NCI-H460 (cell line): ENCODE measurements at places on chromosomes 1 and 21. TPM values are rescaled to one million over a fixed set of nuclear protein-coding genes. Genes with fewer than 3 reads are reported as not detected.

DNA sequence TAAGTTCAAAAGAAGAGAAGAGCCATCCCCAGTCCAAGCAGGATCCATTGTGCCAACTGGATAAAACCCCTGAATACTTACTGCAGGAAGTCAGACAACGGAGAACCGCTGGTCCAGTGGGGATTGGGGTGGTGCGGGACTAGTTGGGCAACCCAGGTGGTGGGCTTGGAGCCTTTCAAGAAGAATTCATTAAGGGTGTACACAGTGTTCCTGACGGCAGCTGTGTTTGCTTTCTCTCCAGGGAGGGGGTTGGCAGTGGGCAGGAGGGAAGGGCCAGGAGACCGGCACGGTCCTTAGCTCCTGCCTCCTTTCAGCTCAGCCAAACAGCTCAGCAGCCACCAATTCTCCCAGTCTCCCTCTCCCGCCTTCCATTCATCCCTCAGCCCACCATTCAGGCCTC lies 7.1 kb upstream of the CDK18 start:
- DNase-seq = no peak

DNA sequence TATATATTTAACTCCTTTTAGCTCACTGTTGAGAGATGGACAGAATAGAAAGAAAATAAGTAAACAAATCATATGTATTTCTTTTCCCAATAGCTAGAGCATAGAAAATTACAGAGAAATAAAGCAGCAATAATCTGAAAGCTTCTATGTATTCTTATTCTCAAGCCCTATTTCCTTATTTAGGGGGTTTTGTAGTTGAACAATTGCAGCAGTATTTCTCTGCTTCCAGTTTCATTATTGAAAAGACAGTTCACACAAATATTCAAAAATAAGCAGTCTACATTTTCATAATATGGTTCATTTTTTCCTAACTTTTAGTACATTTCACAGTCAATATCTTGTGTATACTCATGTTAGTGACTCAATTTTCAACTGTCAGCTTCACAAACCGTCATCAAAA lies 638.2 kb downstream of the MRPL39 start:
- no peak for DNase-seq

DNA sequence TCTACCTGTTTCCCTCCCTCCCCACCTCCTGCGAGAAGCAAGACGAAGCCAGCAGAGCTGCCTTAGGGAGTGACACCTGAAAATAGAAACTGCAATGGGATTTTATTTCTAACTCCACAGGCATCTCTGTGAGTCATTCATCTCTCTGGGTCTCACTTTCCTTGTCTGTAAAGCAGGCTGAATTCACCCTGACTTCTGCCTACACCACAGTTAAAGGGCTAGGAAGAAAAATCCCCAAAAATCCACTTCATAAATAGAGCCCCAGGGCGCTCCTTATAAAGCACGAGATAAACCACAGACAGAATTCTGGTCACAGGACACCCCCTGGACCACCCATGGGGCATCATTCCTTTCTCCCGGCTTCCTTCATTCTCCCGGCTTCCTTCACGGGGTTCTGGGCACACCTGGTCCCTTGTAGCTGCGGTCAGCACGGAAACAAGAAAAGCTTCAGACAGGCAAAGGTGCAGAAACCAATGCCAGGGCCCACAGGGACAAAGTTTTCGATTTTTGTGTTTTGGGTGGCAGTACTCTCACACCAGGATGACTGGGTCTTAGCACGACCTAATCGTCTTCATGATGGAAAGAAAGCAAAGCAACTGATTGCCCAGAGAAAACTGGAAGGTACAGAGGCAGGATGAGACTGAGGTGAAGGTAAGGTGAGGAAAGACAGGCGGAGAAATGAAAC lies 2.8 kb upstream of the H6PD start:
- no peak for DNase-seq

DNA sequence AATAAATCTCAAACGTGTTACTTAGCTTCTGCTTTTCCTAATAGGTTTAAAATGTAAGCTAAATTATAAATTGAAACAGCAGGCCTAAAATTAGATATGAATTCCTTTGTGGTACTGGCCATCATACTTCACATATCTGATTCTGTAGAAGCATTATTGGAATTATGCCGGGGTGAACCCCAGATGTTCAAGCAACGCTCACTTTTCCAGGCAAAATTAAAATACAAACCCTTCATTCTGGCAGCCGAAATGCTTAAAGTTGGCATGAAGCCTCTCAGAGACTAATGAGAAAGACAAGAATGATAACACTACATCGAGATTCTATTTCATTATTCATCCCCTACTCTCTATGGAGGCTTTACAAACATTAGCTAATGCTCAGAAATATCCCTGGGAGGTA lies 1352.7 kb upstream of the ADGRL2 start:
- no peak for DNase-seq

GRCh38 chr1:159010391-159010790 lies 684 bp downstream of the IFI16 start:
- no peak for DNase-seq

DNA sequence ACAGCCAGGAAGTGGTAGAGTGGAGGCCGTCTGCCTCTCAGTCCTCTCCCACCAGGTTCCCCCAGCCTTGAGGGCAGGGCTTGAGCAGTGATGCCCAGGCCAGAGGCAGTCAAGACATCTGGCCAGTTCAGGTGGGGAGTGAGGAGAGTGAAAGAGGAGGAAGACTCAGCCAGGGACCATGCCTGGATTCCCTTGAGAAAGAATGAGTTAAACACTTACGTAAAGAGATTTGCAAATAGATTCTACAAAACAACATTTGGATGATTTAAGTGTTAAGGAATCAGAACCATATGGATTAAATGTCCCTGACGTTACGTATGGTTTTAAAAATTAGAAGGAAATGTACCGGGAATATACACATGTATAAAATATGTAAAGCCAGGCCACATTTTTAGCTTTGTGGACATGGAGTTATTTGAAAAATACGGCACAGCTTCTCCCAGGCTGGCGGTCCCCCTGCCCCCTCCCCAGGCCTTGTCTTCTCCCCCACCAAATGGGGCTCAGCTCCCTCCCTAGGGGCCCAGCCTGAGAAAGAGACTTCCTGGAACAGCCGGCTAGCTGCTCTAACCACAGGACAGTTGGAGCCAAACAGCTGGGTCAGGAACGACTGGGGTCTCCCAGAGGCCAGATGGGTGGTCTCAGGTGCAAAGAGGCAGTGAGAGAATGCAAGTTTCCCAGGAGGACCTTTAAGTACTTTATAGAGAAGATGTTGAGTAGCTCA lies 188.3 kb upstream of the EDN2 start:
- no peak for DNase-seq

DNA sequence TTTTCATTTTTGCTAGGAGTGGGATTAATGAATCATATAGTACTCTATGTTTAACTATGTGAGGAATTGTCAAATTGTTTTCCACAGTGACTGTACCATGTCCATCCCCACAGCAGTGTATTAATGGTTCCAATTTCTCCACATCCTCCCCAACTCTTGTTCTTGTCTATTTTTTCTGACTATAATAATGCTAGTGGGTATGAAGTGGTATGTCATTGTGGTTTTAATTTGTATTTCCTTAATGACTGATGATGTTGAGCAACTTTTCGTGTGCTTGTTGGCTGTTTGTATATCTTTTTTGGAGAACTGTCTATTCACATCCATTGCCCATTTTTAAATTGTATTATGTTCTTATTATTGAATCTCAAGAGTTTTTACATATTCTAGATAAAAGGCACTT lies 10.0 kb upstream of the KPRP start:
- no peak for DNase-seq

DNA sequence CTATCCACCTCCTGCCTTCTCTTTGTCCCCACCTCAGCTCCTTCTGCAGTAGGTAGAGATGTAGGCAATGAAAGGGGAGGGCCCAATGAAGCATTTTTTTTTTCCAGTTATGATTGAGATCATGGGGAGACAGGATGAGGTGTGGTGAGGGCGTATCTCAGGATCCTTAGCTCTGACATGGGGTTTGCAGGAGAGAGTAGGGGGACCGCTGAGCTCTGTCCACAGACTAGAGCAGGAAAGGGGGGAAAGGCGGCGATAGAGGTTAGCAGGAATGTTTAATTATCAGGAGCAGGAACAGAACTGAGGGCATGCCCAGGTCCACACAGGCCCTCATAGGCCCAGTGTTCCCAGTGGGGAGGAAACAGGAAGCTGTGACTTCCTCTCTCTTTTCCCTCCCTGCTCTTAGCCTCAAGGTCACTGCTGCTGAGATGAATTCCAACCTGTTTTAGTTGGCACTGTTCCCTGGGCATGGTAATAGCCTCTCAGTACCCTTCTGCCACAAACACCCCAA lies 901 bp upstream of the RXFP4 start:
- peak; percentile 91 for DNase-seq

Gene UBXN10
- not detected in 2 replicates for total RNA-seq

GRCh38 chr1:17080085-17080759 lies 26.4 kb upstream of the SDHB start:
- DNase-seq = no peak

- no peak for DNase-seq
Measured at GRCh38 chr1:183830389-183830788, 25.5 kb downstream of the RGL1 start.

Gene NUF2
- 60.3 and 64.1 TPM in 2 replicates for total RNA-seq

GRCh38 chr1:150718225-150718891 lies 2.3 kb downstream of the HORMAD1 start:
- no peak for DNase-seq

Gene TLR5
- 0.05 and 0.06 TPM in 2 replicates for total RNA-seq

DNA sequence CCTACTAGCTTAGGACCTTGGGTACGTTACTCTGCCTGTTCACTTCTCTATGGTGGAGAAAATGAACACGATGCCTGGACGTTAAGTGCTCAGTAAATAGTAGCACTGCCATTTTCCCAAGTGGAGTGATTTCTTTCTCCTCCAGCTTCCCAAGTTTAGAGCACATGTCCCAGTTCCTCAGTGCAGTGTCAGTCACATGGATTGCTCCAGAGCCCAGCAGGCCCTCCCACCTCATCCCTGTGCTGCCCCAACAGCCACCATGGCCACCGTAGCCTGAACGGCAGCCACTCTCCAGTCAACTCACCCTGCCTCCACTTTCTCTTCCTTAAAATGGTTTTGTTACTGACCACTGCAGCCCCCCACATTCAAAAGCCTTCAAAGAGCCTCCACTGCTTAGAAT lies 8.5 kb downstream of the STMN1 start:
- DNase-seq = no peak

Gene RNF223
- total RNA-seq = 0.20 TPM in 1 of 2 replicates, not detected in the other

GRCh38 chr21:15809818-15810217 lies 80.0 kb downstream of the USP25 start:
- peak; percentile 38 for DNase-seq

DNA sequence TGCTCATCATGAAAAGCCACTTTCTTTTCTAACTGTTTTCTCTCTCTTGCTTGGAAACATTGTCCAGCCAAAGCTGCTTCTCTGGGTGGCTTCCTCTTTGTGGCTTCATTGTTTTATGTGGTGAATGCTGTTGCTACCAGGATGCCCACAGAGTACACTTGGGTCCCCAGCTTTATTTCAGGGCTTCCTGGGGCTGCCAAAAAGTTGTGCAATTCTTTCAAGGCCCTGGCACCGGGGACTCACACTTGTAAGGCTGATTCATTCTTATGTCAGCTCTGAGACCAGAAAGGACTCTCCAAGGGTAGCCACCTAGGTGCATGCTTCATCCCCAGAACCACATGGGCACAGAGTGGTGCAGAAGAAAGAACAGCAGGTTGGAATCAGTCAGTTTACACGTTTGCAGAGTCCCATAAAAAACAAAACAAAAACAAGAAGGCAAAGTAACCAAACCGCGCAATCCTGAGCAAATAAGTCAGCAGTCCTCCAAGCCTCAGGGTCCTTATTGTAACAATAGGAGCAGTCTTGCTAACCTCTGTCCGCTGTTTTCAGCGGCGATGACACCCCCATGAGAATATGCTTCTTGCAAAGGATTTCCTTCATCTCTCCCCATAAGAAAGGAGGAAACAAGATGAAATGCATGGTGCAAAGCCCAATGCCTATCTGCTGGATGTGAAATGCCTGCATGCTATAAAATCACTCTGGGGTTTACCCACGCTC lies 89.9 kb upstream of the SSX2IP start:
- DNase-seq = no peak

- DNase-seq = no peak
Measured at GRCh38 chr1:95278173-95279006, 44.4 kb downstream of the RWDD3 start.

Gene PDE4DIP
- total RNA-seq = 6.6 and 9.7 TPM in 2 replicates

Gene FRRS1
- 8.7 and 9.3 TPM in 2 replicates for total RNA-seq

DNA sequence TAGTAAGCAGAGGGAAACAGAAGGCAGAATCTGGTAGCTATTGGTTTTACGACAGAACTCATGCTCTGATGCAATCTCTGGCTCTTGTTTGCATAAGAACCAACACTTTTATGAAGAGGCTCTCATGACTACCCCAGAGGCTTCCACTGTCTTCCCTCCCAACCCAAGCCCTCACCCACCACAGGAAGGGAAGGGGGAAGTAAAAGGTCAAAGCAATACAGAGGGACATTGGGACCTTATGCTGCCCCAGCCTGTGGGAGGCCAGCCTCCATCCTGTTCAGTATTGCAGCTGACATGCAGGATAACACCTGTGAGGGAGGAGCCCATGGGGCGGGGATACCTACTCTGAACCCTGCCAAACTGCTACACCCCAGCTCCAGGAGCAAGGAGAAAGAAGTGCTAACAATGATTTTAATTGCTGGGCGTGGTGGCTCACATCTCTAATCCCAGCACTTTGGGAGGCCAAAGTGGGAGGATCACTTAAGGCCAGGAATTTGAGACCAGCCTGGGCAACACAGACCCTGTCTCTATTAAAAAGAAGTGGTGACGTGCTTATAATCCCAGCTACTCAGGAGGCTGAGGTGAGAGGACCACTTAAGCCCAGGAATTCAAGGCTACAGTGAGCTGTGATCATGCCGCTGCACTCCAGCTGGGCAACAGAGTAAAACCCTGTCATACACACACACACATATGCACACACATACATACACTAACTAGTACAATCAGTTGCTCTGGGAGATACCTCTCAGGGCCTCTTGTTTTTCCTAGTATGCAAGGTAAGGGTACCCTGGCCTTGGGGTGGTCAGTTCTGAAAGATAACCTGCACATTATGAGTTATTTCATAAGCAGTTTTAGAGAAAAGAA lies 9.5 kb downstream of the MR1 start:
- DNase-seq = peak; percentile 26

- no peak for DNase-seq
Measured at GRCh38 chr21:37071561-37072273, 1.2 kb downstream of the PIGP start.

DNA sequence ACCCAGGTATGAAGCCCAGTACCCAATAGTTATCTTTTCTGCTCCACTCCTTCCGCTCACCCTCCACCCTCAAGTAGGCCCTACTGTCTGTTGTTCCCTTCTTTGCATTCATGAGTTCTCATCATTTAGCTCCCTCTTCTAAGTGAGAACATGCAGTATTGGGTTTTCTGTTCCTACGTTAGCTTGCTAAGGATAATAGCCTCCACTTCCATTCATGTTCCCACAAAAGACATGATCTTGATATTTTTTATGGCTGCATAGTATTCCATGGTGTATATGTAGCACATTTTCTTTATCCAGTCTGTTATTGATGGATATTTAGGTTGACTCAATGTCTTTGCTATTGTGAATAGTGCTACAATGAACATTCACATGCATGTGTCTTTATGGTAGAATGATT lies 2.8 kb upstream of the TP53BP2 start:
- DNase-seq = no peak

- DNase-seq = no peak
Measured at GRCh38 chr1:168421399-168422004, 122.3 kb downstream of the XCL2 start.

- DNase-seq = no peak
Measured at GRCh38 chr21:44874497-44875315, 1.2 kb upstream of the PTTG1IP start.

GRCh38 chr1:108692724-108693655 lies 880 bp downstream of the PRPF38B start:
- peak; percentile 50 for DNase-seq

- no peak for DNase-seq
Measured at GRCh38 chr1:114589122-114589521, 7.7 kb upstream of the BCAS2 start.

- no peak for DNase-seq
Measured at GRCh38 chr21:41989698-41990097, 20.5 kb downstream of the ZBTB21 start.
